ENCODE measurements at places on chromosomes 12 and 14. TPM values are rescaled to one million over a fixed set of nuclear protein-coding genes. Genes with fewer than 3 reads are reported as not detected.

- ATAC-seq: peak; percentile 85
These were observed 218.5 kb downstream of the NUAK1 start for GRCh38 chr12:105920161-105920684.

DNA sequence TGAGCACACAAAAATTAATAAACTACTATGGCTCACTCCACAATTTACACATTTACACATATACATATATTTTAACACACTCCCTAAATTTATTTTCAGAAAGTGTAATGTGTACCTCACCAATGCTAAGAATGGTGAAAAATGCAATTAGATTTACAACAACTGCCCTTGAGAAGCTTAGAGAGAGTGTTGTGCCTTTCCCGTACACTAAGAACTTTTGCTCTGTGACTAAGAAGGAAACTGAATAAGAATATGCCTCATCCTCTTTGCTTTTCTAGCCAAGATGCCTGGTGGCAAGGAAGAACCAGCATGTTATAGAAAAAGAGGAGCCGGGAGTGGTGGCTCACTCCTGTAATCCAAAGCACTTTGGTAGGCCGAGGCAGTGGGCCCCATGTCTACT, 62.3 kb downstream of the SINHCAF start:
- ATAC-seq: no peak

- ATAC-seq: no peak
These were observed 36.0 kb downstream of the GCH1 start for GRCh38 chr14:54866588-54866987.

GRCh38 chr12:51536159-51536558, 54.9 kb upstream of the SCN8A start:
- ATAC-seq: no peak

- ATAC-seq: no peak
These were observed 13.7 kb downstream of the OR6J1 start for GRCh38 chr14:22630486-22630885.

IL26 gene
- total RNA-seq: not detected

P2RX2 gene
- not detected for total RNA-seq

NTN4 gene
- total RNA-seq: 5.5 TPM

Measured in esophagus mucosa (tissue), 1 donor.